ENCODE measurements at places on chromosomes 13 and 19.
A peak's percentile ranks its signal among the peaks of the same experiment; 100 is the strongest.

- DNase-seq = no peak
Observed at GRCh38 chr19:10894911-10895213, 23.5 kb downstream of the CARM1 start.

- no peak for DNase-seq
Observed at GRCh38 chr19:17522988-17523872, 11.8 kb downstream of the PGLS start.

DNA sequence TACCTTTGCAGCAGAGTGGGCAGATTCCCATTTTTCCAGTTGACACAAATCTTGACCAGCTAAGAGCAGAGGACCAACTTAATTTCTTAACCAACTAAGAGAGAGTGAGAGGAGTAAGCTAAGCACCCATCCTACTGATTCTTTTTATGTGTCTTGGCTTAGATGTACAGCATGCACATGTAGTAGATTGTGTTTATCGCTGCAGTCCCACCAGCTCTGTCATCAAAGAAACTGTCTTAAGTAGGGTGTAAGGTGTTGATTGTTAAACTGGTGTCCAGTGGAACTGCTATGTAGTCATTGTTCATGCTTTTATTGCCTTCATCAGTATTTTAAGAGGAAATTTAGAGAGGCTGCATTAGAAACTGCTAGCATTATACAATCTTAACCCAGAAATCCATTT is 9.0 kb upstream of the UFM1 start:
- no peak for DNase-seq

DNA sequence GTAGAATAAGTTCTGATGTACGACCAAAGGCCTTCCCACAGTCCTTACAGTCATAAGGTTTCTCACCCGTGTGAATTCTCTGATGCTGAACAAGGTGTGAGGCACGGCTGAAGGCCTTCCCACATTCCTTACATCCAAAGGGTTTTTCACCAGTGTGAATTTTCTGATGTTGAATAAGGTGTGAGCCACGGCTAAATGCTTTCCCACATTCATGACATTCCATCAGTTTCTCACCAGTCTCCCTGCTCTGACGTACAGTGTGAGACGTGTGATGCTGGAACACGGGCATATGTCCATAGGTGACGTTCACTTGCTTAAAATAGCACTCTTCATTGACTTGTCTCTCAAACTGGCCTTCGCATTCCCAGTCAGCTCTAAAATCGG is 31.0 kb upstream of the COX7A1 start:
- DNase-seq = no peak

DNA sequence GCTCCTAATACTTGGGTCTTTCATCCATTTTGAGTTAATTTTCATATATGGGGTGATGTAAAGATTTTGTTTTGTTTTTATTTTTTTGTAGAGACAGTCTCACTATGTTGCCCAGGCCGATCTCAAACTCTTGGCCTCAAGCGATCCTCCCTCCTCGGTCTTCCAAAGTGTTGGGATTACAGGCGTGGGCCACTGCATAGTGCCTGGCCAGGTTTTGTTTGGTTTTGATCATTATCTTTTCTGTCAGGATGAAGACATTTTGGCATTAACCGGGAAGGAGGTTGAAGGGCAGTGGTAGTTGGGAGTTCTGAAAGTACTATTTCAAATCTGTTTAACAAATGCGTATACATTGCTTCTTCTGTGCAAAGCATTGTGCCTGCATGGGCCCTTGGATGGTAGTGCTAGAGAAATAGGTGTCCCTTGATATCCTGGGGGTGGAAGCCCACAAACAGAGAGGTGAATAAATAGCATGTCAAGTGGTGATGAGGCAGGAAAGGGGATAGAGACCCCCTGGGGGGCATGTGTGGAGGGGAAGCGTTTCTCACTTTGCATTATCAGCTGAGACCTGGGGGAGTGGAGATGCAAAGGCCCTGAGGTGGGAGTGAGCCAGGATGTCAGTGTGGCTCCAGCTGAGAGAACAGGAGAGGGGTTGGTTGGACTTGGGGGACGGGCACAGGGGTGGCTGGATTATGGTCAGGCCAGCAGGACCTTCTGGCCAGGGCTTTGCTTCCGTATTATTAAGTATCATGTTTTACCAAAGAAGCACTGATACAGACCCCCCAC is 41.4 kb downstream of the GATAD2A start:
- no peak for DNase-seq

DNA sequence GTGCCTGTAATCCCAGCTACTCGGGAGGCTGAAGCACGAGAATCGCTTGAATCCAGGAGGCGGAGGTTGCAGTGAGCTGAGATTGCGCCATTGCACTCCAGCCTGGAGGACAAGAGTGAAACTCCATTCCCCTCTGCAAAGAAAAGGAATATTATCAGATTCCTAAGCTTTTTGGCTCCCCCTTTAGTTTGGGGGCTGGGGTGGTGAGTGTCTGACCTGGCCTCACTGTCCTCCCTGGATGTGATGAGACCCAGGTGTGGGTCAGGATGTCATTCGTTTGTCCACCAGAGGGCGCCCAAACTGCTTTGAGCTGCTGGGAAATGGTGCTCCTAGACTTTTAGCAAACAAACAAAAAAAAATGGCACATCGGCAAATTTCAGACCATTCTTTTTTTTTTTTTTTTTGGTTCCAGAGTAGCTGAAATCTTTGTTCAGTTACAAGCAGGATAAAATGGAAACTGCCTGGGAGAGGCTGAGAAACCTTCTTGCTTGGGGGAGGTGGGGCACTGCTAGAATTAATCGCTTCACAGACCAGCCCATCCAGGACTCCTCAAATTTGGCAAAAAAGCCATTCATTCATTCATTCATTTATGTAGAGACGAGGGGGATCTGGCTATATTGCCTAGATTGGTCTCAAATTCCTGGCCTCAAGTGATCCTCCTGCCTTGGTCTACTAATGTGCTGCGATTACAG is 29.4 kb downstream of the SPC24 start:
- peak; percentile 23 for DNase-seq

DNA sequence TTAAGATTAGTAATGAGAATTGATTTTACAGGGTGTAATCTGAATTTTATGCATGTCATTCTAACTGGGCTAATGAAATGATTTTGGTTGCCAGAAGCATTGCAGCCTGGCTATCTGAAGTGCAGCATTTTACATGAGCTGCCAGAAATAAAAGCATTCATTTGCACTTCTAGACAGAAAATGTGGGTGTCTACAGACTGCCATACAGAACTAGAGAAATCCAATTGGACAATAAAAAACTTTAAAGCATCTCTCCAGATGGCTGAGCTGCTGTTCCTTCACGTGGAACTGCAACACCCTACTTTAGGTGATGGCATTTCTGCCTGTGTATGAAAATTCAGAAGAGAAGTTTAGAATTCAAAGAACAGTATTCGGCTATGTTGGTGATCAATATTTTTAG is 450.1 kb upstream of the SLITRK1 start:
- DNase-seq = no peak

- DNase-seq = no peak
Observed at GRCh38 chr13:113245849-113246796, 36.7 kb downstream of the CUL4A start.

DNA sequence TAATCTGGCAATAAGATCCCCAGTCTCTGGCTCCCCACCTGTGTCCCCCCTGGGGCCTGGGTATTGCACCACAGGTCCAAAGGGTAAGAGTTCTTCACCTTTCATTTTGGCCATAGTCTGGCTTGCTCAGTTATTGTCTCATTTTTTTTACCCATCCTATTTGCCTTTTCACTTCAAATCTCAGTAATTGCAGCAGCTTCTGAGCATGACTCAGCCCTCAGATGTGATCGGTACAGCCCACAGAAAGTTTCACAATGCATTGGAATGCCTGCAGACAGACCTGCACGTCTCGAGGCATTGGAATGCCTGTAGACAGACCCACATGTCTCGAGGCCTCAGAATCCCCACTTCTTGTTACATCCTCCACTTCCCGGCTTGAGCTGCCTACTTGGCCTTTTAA is 173.6 kb downstream of the NUFIP1 start:
- no peak for DNase-seq

GRCh38 chr19:1407528-1408299 is at the start of gene DAZAP1:
Gene DAZAP1, plus strand, starts transcription at chr19:1407586. Its CDS starts 188 bp downstream, at chr19:1407774.
- DNase-seq = no peak

GRCh38 chr19:17483605-17484002 is 13.3 kb downstream of the SLC27A1 start:
- DNase-seq = no peak

- no peak for DNase-seq
Observed at GRCh38 chr19:51508059-51508733, 6.6 kb upstream of the SIGLEC12 start.

- DNase-seq = no peak
Observed at GRCh38 chr13:80100636-80101035, 240.3 kb downstream of the SPRY2 start.

DNA sequence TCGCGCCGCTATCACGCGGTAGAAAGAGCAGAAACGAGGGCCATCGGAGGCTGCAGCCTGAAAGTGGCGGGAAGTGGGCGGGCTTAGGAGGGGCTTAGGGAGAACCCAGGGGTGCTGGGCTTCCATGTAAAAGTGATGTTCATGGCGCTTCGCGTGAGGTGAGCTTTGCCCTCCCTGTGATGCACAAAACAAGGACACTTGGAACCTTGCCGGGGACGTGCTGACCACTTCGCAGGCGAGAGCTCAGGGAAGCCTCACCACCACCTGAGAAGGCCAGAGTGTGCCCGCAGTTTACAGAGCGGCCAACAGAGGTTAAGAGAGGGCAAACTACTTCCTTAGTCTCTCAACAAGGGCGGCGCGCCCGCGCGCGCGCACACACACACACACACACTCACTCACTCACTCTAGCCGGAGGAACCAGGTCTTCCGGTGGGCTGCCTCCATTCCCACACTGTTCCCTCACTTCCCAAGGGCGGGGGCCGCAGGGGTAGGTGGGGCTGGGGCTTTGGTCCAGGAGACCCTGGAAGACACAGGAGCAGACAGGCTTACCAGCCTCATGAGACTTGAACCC is 651 bp downstream of the GAPDHS start:
- DNase-seq = no peak

DNA sequence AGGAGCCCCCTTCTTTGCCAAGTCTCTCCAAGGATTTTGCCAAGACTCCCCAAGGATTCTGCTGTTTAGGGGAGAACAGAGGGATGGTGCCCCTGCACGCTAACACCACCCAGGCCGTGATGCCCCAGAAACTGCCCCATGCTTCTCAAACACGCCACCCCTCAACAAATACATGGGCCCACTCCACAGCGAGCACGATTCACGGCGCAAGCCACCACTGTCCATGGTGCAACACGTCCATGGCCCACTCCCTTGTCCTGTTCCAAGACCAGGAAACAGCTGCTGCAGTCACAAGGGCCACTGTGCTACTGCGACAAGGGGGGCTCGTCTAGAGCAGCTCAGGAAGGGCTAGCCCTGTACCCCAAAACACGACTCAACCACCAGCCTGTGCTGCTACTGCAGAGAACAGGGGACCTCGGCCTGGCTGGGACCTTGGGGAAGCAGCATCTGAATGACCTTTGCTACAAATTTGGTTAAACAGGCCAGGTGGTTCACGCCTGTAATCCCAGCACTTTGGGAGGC is 36.5 kb upstream of the ISYNA1 start:
- no peak for DNase-seq

DNA sequence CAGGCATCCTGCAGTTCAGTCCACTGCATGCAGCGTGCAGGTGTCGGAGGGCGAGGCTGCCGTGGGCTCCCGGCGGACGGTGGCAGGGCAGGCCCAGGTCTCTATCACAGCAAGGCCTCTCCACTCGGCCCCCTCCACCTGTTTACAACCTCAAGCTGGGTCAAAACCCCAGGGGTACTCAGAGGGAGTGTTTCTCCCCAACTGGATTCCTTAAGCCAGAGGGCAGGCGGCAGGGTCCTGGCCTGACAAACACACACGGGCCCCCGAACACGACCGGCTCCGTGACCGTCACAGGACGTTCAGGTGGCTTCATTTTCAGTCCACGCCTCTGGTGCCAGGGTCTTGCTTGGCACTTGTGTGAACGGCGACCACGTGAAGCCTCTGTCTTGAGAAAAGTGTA is 23.5 kb downstream of the RASA3 start:
- DNase-seq = no peak

- DNase-seq = no peak
Observed at GRCh38 chr19:57947088-57947418, 453 bp downstream of the ZNF256 start.

GRCh38 chr13:74202129-74202813 is 68.1 kb upstream of the KLF12 start:
- no peak for DNase-seq

DNA sequence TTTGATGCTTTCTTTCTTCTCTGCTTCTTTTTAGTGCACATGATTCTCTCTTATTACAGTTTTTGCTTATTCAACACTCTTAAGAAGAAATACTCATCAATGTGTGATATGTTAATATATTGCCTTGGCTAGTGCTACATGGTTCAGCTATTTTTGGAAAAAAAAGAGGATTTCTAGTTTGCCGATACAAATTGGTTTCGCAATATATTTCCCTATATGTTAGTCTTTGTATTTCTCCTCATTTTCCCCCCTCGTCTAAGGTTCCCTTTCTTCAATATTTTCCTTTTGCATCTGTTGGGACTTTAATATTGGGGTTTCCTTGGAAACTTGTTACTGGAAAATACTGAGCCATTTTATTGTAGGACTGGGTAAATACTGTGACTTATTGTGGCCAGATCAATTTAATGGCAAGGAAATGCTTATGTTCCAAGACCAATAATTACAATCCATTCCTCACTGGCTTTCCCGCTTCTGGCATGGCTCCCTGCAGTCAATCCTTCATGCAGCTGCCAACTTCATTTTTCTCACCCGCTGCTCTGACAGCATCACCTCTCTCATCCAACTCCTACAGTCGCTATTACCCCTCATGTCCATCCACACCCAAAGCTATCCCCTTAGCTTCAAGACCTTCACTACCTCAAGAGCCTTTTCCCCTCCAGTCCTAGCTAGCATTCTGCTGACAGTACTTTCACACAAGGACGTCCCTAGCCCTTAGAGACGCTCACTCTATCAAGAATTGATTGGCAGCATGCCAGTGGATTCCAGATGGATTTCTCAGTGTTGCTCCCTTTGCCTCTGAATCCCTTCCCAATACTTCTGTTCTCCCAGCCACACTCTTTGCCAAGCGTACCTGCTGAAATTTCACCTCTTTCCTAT is 280.1 kb upstream of the TMTC4 start:
- no peak for DNase-seq

DNA sequence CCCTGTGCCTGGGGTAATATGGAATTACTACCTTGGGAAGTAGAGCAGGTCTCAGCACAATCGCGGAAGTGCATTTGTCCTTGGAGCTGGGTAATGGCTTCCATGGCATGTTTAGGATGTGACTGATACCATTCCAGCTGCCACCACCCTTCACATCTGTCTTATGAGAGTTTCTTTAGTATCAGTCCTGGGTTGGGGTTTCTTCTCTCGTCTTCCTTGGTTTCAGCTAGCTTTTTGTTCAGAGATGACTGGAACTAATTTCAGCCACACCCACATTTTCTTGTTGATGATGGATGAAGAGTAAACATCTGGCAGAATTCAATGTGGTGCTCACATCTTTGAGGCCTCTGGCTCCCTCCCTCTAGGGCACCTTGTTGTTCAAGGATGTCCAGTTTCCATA is 212.9 kb upstream of the SOX21 start:
- DNase-seq = no peak
